ENCODE measurements at places on chromosomes 12 and 14. TPM values are rescaled to one million over a fixed set of nuclear protein-coding genes. Genes with fewer than 3 reads are reported as not detected.

Gene NR1H4
- total RNA-seq, result not detected

Gene IAPP
- not detected for total RNA-seq

Gene PTCSC3
- not detected for total RNA-seq

Gene KRT78
- total RNA-seq, result not detected

Gene RND1
- total RNA-seq, result 22.1 TPM

Gene OR4K2
- not detected for total RNA-seq

Gene PFKM
- total RNA-seq, result 70.8 TPM

Gene CLEC4D
- not detected for total RNA-seq

Gene SPTSSA
- 34.1 TPM for total RNA-seq

Gene MSI1
- total RNA-seq, result 0.29 TPM

Gene LTB4R
- 4.4 TPM for total RNA-seq

Gene HECTD1
- total RNA-seq, result 401 TPM

Gene KIAA0586
- total RNA-seq, result 10.6 TPM

Gene PTPRR
- 5.5 TPM for total RNA-seq

Gene GUCY2C
- total RNA-seq, result not detected

Gene ASB2
- 11.8 TPM for total RNA-seq

Gene ABCD2
- 2.2 TPM for total RNA-seq
